ENCODE measurements at places on chromosomes 2 and 18. TPM values are rescaled to one million over a fixed set of nuclear protein-coding genes. Genes with fewer than 3 reads are reported as not detected.

The CPLX4 gene
- total RNA-seq = not detected

The SUMO1 gene
- 84.6 TPM for total RNA-seq

DNA sequence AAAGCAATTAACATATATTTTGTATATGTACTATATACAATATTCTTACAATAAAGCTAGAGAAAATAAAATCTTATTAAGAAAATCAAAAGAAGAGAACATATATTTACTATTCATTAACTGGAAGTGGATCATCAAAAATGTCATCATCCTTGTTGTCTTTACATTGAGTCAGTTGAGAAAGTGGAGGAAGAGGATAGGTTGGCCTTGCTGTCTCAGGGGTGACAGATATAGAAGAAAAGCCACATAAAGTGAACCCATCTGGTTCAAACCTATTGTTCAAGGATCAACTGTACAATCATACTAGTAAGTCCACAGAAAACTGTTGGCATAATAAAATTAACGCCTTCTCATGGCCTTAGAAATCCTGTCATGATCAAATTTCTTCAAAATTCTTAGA, 26.6 kb downstream of the SESTD1 start:
- H3K4me3 ChIP-seq = no peak overlapping the region
- no peak for DNase-seq
- H3K36me3 ChIP-seq = peaks cover 14% of the 10 kb centered on the region
- H3K4me1 ChIP-seq = peaks cover 30% of the 10 kb centered on the region
- H3K27me3 ChIP-seq = no peaks in the 10 kb centered on the region
- H3K27ac ChIP-seq = no peak overlapping the region

GRCh38 chr2:234502919-234503285, 6.0 kb upstream of the ARL4C start:
- H3K4me1 ChIP-seq = peaks cover 24% of the 10 kb centered on the region
- H3K27me3 ChIP-seq = peaks cover 15% of the 10 kb centered on the region
- no peak overlapping the region for H3K27ac ChIP-seq
- H3K4me3 ChIP-seq = no peak overlapping the region
- DNase-seq = no peak

GRCh38 chr2:219109471-219109870, 48.8 kb upstream of the IHH start:
- H3K4me3 ChIP-seq = no peak overlapping the region
- peaks cover 6% of the 10 kb centered on the region for H3K36me3 ChIP-seq
- H3K4me1 ChIP-seq = peaks cover 17% of the 10 kb centered on the region
- H3K27me3 ChIP-seq = no peaks in the 10 kb centered on the region
- H3K27ac ChIP-seq = no peak overlapping the region

- no peaks in the 10 kb centered on the region for H3K27me3 ChIP-seq
- no peaks in the 10 kb centered on the region for H3K36me3 ChIP-seq
- no peak overlapping the region for H3K4me3 ChIP-seq
- DNase-seq = no peak
- H3K27ac ChIP-seq = no peak overlapping the region
Measured at GRCh38 chr2:205292665-205293295, 389.5 kb upstream of the NRP2 start.

DNA sequence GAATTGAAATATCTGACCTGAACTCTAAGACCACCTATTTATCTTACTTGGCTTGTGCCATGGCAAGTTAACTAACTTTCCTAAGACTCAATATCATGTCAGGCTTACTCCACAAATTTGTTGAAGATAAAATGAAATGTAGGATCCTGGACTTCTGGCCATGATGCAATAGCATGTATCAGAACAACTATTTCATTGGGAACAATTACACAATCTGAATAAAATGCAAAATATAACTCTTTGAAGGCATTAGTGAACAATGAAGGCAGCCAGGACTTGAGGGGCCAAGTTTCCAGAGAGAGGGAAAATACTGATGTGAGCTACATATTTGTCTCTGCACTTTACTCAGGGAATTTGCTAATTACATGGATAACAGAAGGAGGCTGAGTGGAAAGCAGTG, 476.5 kb upstream of the ACVR2A start:
- H3K4me3 ChIP-seq = no peak overlapping the region
- DNase-seq = no peak
- no peaks in the 10 kb centered on the region for H3K27me3 ChIP-seq
- no peaks in the 10 kb centered on the region for H3K36me3 ChIP-seq
- no peak overlapping the region for H3K27ac ChIP-seq
- peaks cover 11% of the 10 kb centered on the region for H3K4me1 ChIP-seq

The IL1RL1 gene
- total RNA-seq = not detected
